ENCODE measurements at places on chromosomes 3 and 15.

- DNase-seq, result no peak
Measured at GRCh38 chr15:47820747-47821319, 103.5 kb downstream of the SEMA6D start.

DNA sequence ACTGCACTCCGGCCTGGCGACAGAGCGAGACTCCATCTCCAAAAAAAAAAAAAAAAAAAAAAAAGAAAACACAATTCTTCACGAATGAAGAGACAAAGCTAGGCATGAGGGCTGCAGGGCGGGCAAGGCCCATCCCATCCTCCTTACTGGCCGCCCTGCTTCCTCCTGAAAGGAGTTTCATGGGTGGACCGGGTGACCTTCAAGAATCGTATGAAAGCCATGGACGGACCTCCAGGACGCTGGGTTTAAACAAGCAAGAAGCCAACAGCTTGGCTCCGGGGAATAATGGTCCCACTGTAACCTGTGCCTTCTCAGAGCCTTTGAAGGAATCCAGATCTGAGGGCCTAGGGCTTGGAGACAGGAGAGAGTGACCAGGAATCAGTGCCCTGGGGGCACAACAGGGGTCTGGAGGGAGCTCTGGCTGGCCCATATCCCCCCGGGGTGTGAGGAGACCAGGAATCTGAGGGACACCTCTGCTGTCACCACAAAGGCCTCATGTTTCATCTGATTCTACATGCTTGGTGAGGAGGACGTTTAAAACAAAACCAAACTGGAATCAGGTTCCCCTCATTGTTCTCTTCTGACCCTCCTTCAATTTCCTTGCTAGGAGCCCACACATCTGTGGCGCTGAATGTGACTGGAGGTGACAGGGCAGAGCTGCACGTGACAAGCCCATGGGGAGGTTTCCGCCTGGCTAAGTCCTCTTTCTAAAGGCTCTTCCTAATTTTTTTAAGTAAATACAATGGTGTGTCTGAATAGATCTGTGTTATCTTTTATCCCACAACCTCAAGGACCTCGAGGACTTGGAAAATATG is 46.1 kb downstream of the WHAMM start:
- no peak for DNase-seq

GRCh38 chr3:194083637-194084224 is 52.2 kb upstream of the HES1 start:
- no peak for DNase-seq

GRCh38 chr3:195255176-195255500 is 15.8 kb downstream of the XXYLT1 start:
- no peak for DNase-seq

DNA sequence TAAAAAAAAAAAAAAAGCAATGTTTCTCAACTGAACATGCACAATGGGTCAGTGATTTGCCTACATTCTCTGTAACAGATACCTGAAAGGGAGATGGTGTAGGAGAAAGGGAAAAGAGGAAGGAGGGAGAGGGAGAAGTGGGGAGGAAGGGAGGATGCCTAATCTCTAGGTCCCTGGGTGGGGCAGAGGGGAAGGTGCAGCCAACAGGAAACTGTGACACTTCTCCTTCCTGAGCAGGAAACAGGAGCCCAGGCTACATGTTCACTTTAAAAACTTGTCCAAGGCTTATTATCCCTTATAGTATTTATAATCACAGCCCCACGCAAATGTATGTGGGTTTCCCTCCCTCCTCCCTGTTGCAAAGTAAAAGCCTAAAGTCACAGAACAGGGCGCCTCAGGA is 137.9 kb downstream of the MINAR1 start:
- DNase-seq, result no peak

Measured in stimulated activated CD4-positive, alpha-beta T cell treated with anti-CD3 and anti-CD28 coated beads, Interleukin-12 subunit alpha, Interleukin-12 subunit beta, amount 100 ng/mL, for 24 hours (primary cell).